Hematopoietic multipotent progenitor cell treated with erythropoietin and hydrocortisone succinate and interleukin-3 and kit ligand, for 8 days (in vitro differentiated cells): ENCODE measurements at places on chromosomes 6 and 20.
A peak's percentile ranks its signal among the peaks of the same experiment; 100 is the strongest.

DNA sequence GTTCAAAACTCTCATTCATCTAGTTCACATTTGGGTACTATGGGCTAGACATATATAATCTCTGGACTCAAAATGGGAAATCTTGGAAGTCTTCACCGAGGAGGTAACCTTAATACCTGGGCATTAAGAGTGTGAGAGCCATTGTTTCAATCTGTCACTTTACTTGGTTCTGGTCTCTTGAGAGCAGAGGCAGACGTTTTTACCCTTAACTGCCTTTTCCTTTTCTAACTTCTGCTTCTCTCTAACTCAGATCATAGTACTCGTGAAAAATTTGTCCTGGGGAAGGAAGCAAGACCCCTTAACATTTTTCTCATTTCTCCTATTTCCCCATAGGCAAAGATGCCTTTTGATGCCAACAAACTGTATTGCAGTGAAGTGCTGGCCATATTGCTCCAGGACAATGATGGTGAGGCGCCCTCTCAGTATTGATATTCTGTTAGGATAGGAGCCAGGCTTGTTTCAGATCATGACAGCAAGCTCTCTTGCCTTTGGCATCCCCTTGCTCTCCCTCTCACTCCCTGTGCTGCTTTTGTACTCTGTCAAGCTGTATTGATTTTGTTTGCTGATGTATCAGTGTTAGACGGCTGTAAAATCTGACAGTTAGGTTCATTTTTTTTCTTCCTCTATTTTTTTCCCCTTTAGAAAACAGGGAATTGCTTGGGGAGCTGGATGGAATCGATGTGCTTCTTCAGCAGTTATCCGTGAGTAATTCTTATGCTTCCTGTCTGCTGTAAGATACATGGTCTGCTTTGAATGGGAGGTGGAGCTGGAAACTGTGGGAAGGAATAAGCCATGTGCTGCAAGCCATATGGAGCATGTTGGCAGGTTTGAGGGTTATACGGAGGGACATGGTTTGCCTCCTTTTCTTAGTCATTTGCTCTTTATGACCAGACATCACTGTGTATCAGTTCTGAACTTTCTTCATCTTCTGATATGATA is 83.5 kb downstream of the CTNNBL1 start:
- DNase-seq: no peak

DNA sequence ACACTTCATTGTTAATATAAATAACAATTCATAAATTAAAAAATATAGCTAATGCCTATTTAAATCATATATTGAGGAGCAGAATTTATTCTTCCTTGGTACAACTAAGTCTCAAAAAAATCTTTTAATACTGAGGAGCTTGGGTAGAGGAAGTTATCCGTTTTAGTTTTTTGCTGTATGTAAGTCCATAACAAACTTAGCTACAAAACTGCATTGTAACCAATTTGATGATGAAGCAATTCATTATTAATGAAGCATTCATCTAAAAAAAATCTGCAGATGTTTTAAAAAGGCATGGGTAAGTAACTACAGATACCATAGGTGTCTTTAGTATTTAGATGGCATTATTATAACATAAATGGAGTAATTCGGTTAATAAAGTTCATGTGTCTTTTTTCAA is 1.3 kb downstream of the KHDRBS2 start:
- DNase-seq: no peak

DNA sequence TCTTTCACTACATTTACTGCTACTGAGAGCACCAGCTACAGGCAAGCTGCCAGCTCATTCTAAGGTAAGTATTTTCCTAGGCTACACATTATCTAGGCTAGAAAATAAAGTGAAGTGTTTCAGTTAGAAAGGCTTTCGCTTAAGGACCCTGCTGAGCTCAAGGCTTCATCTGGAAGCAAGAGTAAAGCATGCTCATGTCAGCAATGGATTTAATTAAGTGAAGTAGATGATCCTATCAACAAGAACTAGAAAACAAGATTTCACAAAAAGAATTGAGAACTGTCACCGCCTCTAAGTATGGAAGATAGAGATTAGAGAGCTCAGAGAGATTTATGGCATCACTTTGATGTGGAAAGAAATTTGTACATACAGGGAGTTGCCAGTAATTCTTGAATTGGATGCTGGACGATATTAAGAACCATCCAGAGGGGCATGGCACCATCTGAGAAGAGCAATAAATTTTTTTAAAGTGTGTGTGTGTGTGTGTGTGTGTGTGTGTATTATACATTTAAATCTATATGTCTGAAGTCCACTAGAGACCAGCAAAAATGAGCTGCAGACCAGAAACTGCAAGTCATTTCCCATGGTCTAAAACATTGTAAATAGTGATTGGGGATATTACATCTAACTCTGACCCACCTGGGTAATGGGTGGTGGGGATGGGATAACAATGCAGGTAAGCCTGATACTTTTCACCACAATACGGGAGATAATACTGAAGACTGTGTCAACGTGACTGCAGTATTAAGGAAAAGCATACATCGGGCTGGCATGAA is 105.2 kb upstream of the MAP7 start:
- no peak for DNase-seq

- DNase-seq: peak; percentile 50
Measured at GRCh38 chr6:158232316-158233213, 64.4 kb downstream of the GTF2H5 start.

DNA sequence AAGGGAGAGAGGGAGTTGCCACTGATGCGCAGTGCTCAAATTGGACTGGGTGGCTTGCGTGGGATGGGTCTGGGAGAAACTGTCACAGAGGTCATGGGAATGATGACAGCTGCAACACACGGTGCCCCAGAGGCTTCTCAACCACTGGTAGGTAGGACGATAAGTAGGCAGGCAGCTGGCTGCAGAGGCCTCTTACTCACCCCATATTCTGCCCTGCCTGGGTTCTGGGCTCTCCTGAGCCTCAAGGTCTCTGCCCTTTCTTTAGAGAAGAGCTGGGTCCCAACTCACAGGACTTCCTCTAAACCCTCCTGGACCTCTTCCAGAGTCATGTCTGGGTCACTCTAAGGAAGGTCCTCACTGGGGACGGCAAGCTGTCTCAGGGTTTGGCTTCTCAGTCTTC is 37.2 kb upstream of the RNF24 start:
- DNase-seq: no peak

DNA sequence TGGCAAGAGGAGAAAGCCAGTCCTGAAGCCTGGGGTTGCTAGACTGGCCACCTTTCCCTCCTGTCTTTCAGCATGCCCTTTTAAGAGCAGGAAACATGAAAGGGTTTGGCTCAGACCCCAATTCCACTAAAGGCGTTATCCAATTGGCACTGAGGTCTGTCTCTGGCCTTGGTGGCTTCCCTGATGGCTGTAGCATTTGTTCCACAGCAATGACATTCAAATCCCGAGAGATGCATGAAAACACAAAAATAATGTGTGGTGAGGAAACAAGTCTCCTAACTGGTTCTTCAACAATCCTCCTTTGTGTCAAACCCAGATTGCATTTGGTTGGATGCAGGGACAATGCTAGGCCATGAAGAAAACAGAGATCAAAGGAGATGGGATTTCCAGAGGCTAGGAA is 56.5 kb upstream of the ADTRP start:
- no peak for DNase-seq

DNA sequence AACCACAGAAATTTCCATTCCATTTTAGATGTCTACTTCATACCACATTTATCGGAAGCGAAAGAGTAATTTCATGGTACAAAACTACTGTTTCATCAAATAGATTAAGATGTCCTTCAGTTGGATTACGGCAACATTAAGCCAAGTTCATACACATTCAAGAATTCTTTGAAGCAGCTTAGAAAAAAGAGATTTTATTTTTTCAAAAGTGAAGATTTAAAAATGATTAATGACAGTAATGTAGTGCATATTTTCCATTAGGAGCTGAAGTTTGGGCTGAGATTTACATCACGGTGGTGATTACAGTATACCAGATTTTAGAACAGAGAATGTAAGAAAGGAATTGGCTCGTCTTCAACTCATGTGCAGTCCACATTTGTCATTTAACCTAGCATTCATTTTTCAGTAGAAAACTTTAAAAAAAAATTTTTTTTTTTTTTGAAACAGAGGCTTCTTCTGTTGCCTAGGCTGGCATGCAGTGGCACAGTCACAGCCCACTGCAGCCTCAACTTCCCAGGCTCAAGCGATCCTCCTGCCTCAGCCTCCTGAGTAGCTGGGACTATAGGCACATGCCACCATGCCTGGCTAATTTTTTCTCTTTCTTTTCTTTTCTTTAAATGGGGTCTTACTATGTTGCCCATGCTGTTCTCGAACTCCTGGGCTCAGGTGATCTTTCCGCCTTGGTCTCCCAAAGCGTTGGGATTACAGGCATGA is 1.9 kb downstream of the SYNJ2 start:
- no peak for DNase-seq

GRCh38 chr20:36468149-36469000 is 72.9 kb upstream of the MYL9 start:
- no peak for DNase-seq

DNA sequence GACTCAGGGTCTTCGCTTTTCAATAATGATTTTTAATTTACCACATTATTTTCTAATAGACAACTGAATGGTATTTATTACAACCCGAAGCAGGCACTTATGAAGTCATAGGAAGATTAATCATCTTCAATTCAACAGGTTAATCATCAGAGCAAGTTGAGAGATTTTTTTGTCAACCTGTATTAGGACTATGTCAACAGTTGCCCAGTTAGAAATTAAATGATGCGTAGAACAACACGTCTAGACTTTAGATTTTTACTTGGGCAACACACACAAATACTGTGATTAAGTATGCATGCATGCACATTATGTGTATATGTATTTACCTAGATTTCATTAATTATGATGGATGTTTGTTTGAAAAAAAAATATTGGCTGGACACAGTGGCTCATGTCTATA is 4.3 kb downstream of the ILRUN start:
- DNase-seq: no peak

GRCh38 chr20:51862796-51863195 is 60.5 kb upstream of the SALL4 start:
- DNase-seq: no peak

DNA sequence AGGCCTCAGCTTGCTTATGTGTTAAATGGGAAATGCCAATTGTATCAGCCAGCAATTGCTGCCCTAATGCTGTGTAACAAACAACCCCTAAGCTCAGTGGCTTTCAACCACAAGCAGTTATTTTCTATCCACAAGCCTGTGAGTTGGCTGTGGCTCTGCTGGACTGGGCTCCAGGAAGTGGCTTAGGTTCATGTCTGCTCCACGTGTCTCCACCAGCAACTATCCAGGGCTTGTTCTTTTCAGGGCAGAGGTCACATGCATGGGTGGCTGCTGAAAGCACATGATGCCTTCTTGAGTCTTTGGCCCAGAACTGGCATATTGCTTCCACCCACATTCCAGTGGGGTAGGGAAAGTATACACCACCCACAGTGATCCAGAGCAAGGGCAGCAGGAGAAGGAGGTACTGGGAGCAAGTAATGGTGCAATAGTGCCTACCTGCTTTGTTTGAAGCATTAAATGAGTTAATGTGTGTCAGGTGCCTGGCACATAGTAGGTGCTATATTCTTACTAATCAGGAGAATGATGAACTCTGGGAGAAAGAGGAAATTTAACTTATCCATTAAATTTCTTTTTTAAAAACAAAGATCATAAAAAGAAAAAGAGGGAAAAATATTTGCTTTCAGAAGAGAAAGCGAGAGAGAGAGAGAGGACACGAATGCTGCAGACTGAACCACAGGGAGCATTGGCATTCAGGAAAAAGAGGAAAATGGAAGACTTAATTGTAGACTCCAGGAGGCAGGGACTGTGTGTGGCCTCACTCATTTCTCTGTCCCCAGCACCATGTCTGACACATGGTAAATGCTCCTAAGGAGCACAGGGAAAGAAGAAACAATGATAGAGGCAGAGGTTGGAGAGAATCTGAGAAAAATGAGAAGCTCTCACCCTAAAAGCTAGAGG is 25.2 kb upstream of the RNF24 start:
- no peak for DNase-seq

- DNase-seq: no peak
Measured at GRCh38 chr6:120202878-120203277, 853.3 kb upstream of the MAN1A1 start.

GRCh38 chr20:59958626-59959025 is 403 bp downstream of the CDH26 start:
- no peak for DNase-seq

DNA sequence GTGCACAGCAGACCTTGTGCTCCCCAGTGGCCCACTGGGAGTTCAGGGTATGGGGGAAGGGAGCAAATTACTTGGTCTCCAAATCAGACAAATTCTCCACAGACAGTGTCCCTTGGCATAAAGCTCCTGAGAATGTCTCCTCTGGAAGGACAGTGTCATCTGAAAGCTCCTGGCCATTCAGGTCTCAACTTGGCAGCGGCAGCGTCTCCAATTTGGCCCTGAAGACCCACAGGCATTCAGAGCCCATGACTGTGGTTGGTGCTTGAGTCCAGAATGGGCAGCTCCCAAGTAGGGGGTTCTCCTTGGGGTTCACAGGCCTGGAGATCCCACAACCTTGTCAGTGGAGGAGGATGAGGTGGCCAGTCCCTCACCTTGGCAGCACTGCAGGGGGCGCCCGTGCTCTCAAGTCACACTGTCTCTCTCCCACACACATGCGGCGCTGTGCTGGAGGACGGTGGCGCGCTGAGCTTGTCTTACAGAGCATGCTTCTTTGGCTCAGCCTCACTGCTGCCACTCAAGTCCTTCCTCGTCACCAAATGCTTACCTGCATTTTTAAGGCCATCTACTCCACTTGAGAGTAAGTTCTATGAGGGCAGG is 20.7 kb downstream of the DYNLRB1 start:
- DNase-seq: peak; percentile 50

GRCh38 chr20:49887251-49888211 is 27.8 kb downstream of the SPATA2 start:
- DNase-seq: no peak

GRCh38 chr6:28896505-28897368 is 27.0 kb downstream of the TRIM27 start:
- peak; percentile 85 for DNase-seq

- no peak for DNase-seq
Measured at GRCh38 chr6:5098501-5099270, 13.5 kb downstream of the PPP1R3G start.

DNA sequence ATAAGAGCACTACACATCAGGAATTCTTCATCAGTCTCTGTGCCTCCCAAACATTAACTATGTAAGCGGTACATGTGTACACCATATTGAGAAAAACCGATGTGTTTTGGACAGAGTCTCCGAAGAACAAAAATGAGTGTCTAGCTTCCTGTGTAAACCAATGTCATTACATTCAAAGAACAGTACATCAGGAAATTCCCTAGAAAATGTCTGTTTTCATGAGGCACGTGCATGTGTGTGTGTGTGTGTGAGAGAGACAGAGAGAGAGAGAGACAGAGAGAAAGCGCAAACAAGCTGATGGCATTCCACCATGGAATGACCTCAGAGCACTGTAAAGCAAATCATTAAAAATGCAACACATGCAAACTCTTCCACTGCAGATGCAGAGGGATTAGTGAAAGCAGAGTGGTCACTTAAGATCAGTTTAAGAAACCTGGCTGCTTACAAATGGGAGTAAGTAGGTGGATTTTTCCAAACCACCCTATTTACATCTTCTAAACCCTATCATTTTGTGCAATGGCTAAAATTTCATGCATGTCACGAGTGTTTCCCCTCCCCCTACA is 133.9 kb downstream of the HIVEP2 start:
- DNase-seq: no peak

GRCh38 chr6:144006736-144007477 is 1.2 kb downstream of the PLAGL1 start:
- peak; percentile 48 for DNase-seq

GRCh38 chr6:16868968-16869367 is 107.7 kb upstream of the ATXN1 start:
- no peak for DNase-seq
